ENCODE measurements at places on chromosomes 5 and 9.

GRCh38 chr9:127873886-127874285 is 3.6 kb downstream of the AK1 start:
- DNase-seq: no peak

GRCh38 chr9:110152704-110153374 is 55.1 kb downstream of the C9orf152 start:
- no peak for DNase-seq

DNA sequence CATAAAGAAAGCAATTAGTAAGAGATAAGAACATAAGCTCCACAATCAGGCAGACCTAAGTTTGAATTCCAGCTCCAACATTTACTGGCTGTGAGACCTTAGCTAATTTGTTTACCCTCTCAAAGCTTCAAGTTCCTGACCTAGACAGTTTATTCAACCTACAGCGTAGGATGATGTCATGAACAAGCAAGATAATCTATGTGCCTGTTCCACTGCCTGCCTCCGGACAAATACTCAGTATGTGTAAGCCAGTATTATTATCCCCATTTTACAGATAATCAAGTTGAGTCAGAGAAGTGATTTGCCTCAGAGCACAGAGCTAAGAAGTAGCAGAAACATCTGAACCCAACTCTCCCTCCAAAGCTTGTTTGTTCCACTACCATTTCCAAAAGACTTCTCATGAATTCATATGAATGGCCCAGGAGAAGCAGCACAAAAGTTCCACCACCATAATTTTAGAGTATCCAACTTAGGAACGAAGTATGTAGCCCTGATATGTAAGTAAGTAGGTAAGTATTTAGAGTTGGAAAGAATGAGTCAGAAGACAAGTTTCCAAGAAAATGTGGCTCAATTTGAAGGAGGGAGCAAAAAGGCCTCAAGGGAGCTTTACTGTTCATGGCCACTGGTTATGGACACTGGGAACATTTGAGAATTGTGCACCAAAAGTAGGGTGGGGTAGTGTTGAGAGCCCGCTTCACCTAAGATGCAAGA is 398.2 kb downstream of the NFIB start:
- no peak for DNase-seq

- DNase-seq: no peak
These were observed 13.0 kb upstream of the C9orf72 start for GRCh38 chr9:27586304-27586703.

- no peak for DNase-seq
These were observed 5.3 kb downstream of the MROH2B start for GRCh38 chr5:41065691-41066335.

DNA sequence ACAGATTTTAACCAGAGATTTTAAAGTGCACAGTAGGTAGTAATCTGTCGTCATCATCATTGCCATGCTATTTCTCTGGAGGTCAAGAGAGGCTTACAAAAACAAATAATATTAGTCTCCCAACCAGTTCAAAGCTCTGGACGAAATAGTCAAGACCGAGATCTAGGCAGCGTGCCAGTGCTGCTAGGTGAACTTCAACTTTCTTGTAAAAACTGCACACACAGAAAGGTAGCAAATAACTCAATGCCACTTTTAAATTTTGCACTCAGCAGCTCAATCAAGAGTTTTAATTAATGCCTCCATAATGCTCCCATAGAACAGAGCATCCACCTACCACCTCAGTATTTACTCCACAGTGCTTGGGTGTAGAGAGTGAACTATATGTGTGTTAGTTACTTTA is 656.8 kb downstream of the IRX1 start:
- DNase-seq: no peak

DNA sequence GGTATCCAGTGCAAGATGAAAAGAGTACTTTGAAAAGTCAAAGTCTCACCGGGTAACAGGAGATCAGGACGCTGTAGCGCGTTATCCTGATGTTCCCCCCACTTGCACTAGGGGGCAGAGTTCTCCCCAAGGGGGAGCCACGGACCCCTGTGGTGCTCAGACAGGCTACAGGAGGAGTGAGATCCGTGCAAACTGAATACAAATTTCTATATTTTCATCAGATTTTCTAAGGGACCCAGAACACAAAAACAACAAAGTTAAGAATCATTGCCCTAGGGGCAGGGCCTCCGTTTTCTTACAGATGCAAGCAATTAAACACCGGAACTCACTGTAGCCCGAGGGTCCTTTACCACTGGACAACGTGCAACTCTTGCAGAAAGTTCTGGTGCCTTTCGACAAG is 2.0 kb downstream of the MYO10 start:
- DNase-seq: no peak

All from NCI-H1417 treated with DMSO at 0.1 percent for 48 hours (cell line).